ENCODE measurements at places on chromosomes 11 and 22.

DNA sequence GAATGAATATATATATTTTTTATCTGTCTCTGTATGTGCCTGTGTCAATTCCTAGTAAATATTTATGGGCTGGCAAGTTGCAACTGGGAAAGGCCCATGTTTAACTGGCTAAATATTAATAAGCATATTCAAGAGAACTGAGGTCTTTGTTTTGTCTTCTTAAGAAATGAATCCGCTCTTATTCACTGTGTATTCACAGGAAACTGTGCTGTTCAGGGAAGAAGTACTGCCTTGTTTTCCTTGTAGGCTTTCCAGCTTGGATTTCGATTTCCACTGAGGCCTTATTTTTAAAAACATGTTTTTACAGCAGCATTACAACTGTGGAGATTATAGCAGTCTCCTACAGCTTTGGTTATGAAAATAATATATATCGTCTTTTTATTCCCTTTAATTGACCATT is 64.7 kb downstream of the LDLRAD3 start:
- no peak for DNase-seq

- DNase-seq = no peak
Observed at GRCh38 chr11:116540645-116541304, 232.0 kb downstream of the BUD13 start.

DNA sequence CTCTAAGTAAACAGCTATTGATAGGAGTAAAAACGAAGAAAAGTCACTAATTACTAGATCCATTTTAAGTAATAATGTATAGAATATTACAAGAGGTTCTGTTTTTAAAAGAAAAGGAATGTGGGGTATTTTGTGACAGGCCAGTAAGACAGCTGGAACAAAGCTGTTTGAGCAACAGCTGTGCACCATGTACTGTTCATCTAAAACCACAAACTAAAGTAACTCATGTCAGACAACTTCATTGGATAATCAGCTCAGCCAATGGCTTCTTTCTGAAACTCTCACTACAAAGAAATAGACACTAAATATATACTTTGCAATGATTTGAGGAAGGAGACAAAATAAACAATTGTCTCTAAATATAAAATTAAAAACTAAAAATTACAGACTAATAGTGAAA is 16.1 kb downstream of the RRAS2 start:
- DNase-seq = peak; percentile 46

- peak; percentile 89 for DNase-seq
Observed at GRCh38 chr11:26806219-26806618, 84.4 kb upstream of the SLC5A12 start.

- DNase-seq = no peak
Observed at GRCh38 chr22:37231406-37232139, 12.5 kb downstream of the RAC2 start.

DNA sequence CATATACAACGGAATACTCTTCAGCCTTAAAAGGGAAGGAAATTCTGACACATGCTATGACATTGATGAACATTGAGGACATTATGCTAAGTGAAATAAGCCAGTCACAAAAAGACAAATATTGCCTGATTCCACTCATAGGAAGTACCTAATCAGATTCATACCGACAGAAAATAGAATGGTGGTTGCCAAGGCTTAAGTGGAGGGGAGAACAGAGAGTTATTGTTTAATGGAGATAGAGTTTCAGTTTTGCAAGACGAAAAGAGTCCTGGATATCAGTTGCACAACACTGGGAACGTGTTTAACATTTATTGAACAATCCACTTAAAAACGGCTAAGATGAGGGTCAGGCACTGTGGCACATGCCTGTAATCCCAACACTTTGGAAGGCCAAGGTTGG is 45.6 kb upstream of the HIPK3 start:
- DNase-seq = no peak

GRCh38 chr11:28702871-28703270 is 594.7 kb downstream of the METTL15 start:
- no peak for DNase-seq

DNA sequence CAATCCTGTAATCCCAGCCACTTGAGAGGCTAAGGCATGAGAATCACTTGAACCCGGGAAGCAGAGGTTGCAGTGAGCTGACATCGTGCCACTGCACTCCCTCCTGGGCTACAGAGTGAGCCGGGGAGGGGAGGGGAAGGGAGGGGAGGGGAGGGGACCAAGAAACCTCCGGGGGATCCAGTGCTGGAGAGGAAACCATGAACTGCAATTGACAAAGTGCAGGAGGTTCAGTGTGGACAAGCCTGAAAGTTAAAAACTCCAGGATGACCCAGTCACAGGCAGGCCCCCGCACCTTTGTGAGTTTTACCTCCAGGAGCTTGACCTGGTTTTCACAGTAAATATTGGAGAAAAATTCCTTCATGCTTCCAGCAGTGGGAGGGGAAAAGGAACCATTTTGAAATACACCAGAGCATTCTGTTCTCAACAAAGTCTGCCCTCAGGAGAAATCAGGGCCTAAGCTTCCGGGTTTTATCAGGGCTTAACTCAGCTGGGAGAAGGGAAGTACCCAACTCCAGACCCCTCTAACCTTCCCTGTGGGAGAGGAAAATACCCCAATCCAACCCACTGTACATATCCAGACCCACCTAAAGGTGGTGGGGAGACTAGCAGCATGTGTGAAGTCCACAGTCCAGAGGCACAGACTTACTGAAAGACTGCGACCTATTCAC is 15.5 kb upstream of the ZFTA start:
- no peak for DNase-seq

DNA sequence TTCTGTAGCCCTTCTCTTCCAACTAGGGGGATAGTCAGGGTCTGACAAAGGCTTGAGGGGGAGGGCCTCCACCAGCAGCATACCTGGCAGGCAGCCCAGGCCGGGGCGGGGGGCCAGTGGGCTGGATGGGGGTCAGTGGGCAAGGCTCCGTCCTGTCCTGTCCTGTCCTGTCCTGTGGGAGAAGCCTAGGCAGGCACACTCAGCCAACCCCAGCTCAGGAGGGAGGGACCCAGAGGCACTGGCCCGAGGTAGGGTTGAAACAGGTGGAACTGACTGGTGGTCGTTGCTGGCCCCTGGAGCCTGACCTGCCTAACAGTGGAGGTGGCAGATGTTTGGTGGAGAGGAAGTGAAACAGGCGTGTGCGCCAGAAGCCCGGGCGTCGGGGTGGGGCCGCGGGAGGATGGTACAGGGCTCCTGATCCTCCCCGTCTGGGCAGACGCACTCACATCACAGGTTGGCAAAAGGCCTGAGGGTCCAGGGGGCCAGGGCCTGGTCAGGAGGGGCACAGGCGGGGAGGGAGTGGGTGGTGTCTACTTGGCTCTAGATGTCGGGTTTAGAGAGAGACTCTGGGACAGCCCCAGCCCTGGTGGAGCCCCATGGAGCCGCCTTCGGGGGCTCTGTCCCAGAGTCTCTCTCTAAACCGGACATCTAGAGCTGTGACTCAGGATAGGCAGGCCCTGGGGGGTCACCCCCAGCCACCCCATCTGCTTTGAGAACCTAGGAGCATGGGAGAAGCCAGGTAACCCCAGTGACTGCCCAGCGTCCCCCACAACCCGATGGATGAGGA is 32.5 kb upstream of the GRAMD4 start:
- no peak for DNase-seq

DNA sequence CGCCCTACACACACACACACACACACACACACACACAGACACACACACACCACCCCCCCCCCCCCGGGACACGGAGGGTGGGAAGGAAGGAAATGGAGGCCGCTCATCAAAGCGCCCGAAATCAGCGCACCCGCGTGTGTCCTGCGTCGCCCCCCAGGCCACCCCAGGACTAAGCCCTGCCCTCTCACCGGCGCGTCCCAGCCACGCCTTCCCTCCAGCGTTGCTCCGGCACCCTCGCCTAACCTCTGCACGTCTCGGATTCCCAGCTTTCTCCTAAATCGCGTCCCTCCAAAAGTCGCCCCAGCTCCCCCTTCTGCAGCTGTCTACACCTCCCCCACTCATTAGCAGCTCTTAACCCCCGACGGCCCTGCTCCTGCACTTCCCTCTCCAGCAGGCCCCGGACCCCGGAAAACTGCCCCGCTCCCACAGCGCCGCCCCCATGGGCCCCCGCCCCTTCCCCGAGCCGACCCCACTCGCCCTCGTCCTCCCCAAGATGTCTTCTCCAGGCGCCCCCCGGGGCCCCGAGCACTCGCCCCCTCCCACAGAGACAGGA is 557 bp downstream of the PACSIN2 start:
- no peak for DNase-seq

- no peak for DNase-seq
Observed at GRCh38 chr11:130485983-130486382, 37.5 kb downstream of the ADAMTS15 start.

- no peak for DNase-seq
Observed at GRCh38 chr22:43447380-43447779, 35.6 kb downstream of the MPPED1 start.

GRCh38 chr11:131885431-131885830 is 515.0 kb downstream of the NTM start:
- DNase-seq = no peak

GRCh38 chr22:39205344-39206021 is 39.3 kb downstream of the PDGFB start:
- DNase-seq = peak; percentile 44

- DNase-seq = peak; percentile 1
Observed at GRCh38 chr11:25159341-25159740, 662.5 kb downstream of the LUZP2 start.

- DNase-seq = no peak
Observed at GRCh38 chr11:119778391-119779194, 49.6 kb upstream of the NECTIN1 start.

DNA sequence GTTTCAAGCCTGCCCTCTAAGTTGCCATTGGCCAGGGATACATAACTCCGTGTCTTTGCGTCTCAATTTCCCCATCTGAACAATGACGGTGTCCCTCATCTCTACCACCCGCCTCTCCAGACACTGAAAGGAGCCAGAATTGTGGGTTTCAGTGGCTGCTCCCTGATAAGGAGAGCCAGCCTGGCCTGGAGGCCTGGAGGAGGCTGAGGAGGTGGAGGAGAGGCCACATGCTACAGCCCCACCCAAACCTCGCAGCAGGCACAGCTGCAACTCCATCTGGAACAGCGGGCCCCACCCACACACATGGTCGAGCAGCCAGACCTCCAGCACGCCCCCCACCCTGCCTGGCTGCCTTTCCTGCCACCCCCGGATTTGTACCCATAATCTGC is 34.4 kb upstream of the CD82 start:
- DNase-seq = no peak

- DNase-seq = no peak
Observed at GRCh38 chr11:134622458-134622857, 210.4 kb upstream of the B3GAT1 start.

DNA sequence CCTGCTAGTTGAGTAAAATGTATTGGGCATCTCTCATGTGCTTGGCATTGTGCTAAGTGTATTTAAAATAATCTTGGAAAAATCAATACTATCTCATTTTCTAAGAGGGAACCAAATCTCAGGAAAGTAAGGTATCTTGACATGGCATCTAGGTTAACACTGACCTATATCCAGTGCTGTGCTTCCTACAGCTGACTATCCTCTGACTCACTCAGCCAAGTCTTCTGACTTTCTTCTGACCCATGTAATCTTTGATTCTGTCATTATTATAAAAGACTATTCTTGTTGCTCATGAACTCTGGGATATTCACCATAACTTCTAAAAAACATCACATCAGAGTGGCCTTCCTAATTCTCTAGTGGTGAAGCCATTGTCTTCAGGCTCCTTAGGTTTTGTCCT is 304.1 kb upstream of the TENM4 start:
- DNase-seq = no peak

DNA sequence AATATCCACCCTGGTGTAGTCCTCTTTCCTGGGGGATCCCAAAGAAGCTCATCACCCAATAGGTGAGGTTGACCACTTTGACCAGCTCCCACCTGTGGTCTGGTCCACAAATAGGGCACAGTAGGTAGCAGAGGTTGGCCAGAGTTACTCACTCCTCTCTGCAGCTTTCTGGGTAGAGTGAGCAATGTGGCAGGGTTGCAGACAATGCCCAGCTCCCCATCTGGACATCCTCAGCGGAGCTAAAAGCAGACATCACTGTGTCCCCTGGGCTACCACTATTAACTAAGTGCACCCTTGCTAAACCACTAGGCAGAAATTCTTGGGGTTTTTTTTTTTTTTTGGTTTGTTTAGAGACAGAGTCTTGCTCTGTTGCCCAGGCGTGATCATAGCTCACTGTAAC is 48.4 kb upstream of the TP53I11 start:
- DNase-seq = no peak

DNA sequence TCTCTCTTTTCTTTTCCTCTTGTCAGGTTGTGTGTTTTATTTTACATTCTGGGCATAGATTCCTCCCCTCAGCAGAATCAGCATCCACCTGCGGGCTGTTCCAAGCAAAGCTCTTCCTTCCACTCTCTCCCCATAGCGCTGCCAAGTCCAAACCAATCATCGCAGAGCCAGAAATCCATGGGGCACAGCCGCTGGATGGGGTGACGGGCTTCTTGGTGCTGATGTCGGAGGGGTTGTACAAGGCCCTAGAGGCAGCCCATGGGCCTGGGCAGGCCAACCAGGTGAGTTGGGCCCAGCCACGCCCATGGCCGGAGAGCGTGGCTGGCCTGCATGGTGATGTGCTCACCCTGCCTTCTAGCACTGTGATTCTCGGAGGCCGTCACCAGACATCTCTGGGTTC is 22.1 kb downstream of the TAB1 start:
- no peak for DNase-seq

DNA sequence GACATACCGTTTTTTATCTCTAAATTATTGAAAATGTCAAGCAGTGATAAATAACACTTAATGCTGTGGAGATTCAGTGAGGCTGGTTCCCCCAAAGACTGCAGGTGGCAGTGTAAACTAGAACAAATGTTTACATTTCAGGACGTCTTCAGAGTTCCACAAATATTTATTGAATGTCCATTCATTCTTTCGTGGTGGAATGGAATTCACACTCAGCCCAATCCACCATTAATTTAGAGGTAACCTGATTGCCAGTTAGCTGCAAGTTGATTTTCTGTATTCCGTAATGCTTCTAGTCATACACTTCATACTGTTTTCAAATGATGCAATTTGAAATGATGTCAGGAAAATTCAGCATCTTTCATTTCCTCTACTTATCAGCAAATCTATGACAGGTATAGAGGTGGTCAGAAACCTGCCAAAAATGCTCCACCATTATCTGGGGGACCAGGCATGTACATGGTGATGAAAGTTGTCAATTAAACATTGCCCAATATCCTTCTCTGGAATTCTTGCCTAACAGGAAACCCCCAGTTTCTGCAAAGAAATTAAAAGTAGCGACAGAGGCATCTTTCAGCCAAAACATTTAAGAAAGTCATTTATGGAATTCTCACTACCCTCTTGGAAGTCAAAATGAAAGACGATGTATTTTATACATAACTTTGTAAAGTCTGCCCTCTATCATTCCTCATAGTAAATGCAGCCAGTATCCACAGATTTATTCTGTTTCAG is 94.3 kb upstream of the BMAL1 start:
- peak; percentile 77 for DNase-seq

GRCh38 chr22:50169774-50170341 is 673 bp upstream of the PANX2 start:
- peak; percentile 17 for DNase-seq

GRCh38 chr11:134266841-134267251 is 9.3 kb upstream of the GLB1L3 start:
- DNase-seq = peak; percentile 80

GRCh38 chr11:2728663-2729332 is 29.0 kb upstream of the KCNQ1OT1 start:
- no peak for DNase-seq
